SJSA1 (cell line): ENCODE measurements at places on chromosomes 1 and 21. TPM values are rescaled to one million over a fixed set of nuclear protein-coding genes. Genes with fewer than 3 reads are reported as not detected.
A peak's percentile ranks its signal among the peaks of the same experiment; 100 is the strongest.

DNA sequence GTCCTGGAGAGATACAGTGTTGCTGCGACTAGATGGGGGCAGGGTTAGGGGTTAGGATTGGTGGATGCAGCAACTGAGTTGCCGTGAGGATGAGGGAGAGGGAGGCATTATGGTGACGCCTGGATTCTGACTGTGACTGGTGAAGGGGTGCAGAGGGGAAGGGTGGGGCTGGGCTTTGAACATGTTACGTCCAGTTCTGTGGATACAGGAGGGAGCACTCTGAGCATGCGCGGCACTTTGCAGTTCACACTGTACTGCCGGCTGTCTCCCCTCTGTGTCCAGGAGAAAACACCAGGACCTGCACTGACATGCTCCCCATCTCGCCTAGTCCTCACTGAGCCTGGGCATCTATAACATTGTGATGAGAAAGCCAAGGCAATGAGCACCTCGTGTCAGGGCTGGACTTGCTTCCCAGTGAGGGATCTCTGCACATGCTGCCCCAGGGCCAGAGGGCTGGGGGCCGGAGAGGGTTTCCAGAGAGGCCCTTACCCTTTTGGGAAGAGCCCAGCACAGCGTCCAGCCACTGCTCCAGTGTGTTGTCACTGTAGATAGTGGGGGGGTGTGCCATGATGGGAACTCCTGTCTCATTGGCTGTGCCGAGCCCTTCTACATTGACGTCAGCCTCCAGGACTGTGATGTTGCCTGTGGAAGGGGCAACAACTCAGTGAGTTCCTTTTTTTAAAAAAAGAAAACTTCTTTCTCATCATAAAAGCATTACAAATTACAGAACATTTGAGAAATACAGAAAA is 7.6 kb downstream of the FAM151A start:
- H3K4me3 ChIP-seq: no peak overlapping the region
- no peaks in the 10 kb centered on the region for H3K4me1 ChIP-seq
- H3K27me3 ChIP-seq: no peaks in the 10 kb centered on the region; the same call in 1 of the 2 replicates
- no peak for DNase-seq
- H3K36me3 ChIP-seq: no peaks in the 10 kb centered on the region

DNA sequence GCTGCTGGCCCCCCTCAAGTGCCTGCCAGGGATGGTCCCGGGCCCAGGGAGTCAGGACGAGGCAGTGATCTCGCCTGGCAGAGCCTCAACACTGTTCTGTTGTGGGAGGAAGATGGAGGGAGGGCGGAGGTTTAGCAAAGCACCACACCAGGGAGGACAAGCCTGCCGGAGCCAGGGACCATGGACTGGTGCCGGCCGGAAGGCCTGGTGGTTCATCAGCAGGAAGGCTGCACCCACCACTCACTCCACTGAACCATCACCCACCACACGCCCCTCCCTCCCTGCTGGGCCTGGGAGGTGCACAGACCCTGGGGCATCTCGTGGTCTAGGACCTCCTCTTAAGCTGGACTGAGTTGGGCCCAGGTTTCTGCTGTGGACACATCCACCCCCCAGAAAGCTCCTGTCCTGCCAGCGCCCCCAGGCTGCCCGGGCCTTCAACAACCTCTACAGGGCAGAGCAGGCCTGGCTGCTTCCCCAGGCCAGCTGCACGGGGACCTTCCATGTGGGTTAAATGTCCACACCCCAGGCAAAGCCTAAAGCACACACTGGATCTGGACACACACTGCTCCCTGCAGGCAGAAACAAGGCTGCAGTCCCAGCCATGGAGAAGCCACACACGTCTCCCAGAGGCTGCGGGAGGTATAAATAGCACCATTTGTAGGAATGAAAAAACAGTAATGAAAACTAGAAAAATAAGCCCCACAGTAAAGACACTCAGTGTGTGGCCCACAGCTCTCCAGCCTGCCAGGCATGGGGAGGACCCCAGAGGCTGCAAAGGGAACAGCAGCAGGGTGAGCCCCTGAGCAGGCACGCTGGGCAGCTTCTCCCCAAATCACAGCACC is 10.4 kb upstream of the TMEM240 start:
- H3K36me3 ChIP-seq: peaks cover 24% of the 10 kb centered on the region
- H3K4me1 ChIP-seq: peaks cover 26% of the 10 kb centered on the region
- no peak overlapping the region for H3K27ac ChIP-seq
- H3K27me3 ChIP-seq: no peaks in the 10 kb centered on the region

DNA sequence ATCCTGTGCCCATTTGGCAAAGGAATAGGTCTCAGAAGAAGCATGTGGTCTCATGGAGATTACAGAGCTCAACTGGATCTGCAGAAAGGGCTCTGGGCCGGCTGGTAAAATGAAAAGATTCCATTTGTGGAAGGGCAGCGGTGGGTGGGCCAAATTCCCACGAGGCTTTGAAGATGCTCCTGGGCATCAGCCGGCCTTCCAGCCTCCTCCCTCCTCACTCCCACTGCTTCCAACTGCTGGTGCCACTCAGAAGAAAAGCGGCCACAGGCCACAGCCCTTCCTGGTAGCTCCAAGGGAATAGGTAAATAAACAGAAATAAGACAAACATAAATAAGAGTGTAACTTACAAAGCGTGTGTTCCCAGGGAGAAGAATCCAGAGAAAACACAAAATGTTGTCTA is 136.3 kb upstream of the SLC44A3 start:
- no peak overlapping the region for H3K27ac ChIP-seq
- peak; percentile 63 for DNase-seq
- no peaks in the 10 kb centered on the region for H3K36me3 ChIP-seq
- peaks cover 24% of the 10 kb centered on the region for H3K4me1 ChIP-seq
- H3K27me3 ChIP-seq: no peaks in the 10 kb centered on the region
- no peak overlapping the region for H3K4me3 ChIP-seq

GRCh38 chr1:29523136-29523535 is 286.8 kb downstream of the PTPRU start:
- no peak overlapping the region for H3K4me3 ChIP-seq
- no peaks in the 10 kb centered on the region for H3K4me1 ChIP-seq
- no peak overlapping the region for H3K27ac ChIP-seq

DNA sequence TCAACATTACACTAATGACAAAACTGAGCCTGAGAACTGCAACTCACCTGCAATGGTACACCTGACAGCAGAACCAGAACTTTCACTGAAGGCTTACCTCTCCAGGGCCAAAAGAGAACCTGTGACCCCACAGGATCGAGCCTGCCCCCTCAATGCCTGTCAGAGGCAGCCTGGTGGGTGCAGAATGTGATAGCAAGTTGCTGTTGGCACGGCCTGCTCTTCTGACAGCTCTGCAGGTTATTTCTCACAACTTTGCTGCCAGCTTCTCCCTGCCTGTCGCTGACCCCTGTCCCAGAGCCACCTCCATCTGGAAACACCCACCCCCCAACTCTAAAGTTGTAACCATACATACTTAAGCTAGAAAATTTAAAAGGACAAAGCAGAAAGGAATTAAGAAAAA is 35.2 kb downstream of the HIVEP3 start:
- H3K4me1 ChIP-seq: peaks cover 4% of the 10 kb centered on the region; the same call in 1 of the 2 replicates
- no peak overlapping the region for H3K27ac ChIP-seq

DNA sequence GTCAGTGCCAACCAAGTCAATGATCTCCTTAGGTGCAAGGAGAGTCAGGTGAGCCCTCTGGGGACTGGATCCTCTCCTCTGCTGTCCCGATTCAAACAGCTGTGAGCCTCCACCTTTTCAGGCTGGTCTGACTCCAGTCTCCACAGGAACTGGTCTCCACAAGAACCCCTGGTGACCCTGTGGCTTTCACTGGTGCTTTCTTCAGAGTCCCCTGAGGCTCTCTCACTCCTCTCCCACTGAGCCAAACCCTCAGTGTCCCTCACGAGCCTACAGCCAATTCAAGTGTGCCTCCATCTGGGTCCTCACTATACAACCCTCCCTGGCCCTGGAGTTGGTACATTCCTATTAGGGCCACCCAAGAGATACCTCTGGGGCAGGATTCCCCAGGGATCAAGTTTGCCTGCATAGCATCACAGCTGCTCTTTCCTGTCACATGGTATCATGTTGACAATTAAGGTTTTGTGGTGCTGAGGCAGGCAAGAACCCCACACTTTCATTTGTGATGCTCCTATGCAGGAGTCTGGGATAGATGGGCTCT is 5.2 kb upstream of the NGF start:
- H3K27ac ChIP-seq: no peak overlapping the region
- H3K4me3 ChIP-seq: no peak overlapping the region
- peaks cover 8% of the 10 kb centered on the region for H3K4me1 ChIP-seq
- no peaks in the 10 kb centered on the region for H3K36me3 ChIP-seq
- peak; percentile 53 for DNase-seq

- no peak overlapping the region for H3K27ac ChIP-seq
- H3K36me3 ChIP-seq: peaks cover 23% of the 10 kb centered on the region
- H3K4me1 ChIP-seq: peaks cover 13% of the 10 kb centered on the region
- no peaks in the 10 kb centered on the region for H3K27me3 ChIP-seq
- no peak overlapping the region for H3K4me3 ChIP-seq
These were observed 3.3 kb downstream of the CD46 start for GRCh38 chr1:207754974-207755700.

GRCh38 chr1:25031966-25032667 is 102.0 kb upstream of the RUNX3 start:
- H3K4me1 ChIP-seq: no peaks in the 10 kb centered on the region
- H3K36me3 ChIP-seq: no peaks in the 10 kb centered on the region
- H3K27ac ChIP-seq: no peak overlapping the region
- no peak overlapping the region for H3K4me3 ChIP-seq

- no peak overlapping the region for H3K27ac ChIP-seq
- no peaks in the 10 kb centered on the region for H3K36me3 ChIP-seq
- no peak for DNase-seq
- H3K4me1 ChIP-seq: no peaks in the 10 kb centered on the region; the same call in 1 of the 2 replicates
- 0 out of 2 replicates have a peak, but pooled peaks cover 5% of the 10 kb centered on the region for H3K27me3 ChIP-seq
- no peak overlapping the region for H3K4me3 ChIP-seq
These were observed 2.4 kb upstream of the FCGR2A start for GRCh38 chr1:161502641-161503393.

DDAH1 gene
- total RNA-seq: 97.5 and 108 TPM in 2 replicates

SLAMF9 gene
- not detected in 2 replicates for total RNA-seq

DNA sequence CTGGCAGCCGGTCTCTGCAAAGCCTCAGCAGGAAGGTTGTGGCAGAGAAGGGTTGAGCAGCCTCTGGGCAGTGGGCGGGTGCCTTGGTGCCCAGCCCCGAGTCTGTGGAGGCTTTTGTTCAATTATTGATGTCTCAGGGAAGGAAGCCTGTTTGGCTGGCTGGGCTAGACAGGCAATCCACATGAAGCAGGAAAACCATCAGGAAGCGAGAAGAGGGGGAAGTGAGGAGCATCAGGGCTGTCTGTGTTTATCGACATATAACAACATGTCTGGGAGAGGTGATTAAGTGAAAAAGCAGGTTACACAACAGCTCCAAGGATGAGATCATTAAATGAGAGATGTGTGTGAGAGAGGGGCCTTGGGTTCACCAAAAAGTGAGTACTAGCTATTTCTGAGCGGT is 105.4 kb downstream of the UBE2U start:
- no peak overlapping the region for H3K4me3 ChIP-seq
- no peaks in the 10 kb centered on the region for H3K36me3 ChIP-seq
- no peaks in the 10 kb centered on the region for H3K27me3 ChIP-seq
- no peak for DNase-seq
- no peak overlapping the region for H3K27ac ChIP-seq

CCDC27 gene
- not detected in 2 replicates for total RNA-seq

UMODL1 gene
- total RNA-seq: 0.22 TPM in 1 of 2 replicates, not detected in the other
